ENCODE measurements at places on chromosomes 16 and 17. TPM values are rescaled to one million over a fixed set of nuclear protein-coding genes. Genes with fewer than 3 reads are reported as not detected.

The APOBR gene
- total RNA-seq: 11.0 TPM

The CD300E gene
- 0.73 TPM for total RNA-seq

The TBC1D26 gene
- total RNA-seq: 0.47 TPM

The ASPA gene
- total RNA-seq: 15.3 TPM

The FNDC8 gene
- total RNA-seq: not detected

The CCL16 gene
- total RNA-seq: 1.6 TPM

The REXO5 gene
- 2.4 TPM for total RNA-seq

The NR1D1 gene
- 26.0 TPM for total RNA-seq

The SLC9A5 gene
- total RNA-seq: 0.86 TPM

The AURKB gene
- total RNA-seq: 1.9 TPM

The NT5C3B gene
- 36.3 TPM for total RNA-seq

The MFSD6L gene
- 4.1 TPM for total RNA-seq

The NEK8 gene
- total RNA-seq: 14.9 TPM

The SLC12A3 gene
- not detected for total RNA-seq

The FSCN2 gene
- total RNA-seq: 4.2 TPM

The WFDC1 gene
- total RNA-seq: 63.5 TPM

The RHBDL3 gene
- total RNA-seq: 0.99 TPM

The PRRT2 gene
- total RNA-seq: 10.6 TPM

The PYDC1 gene
- not detected for total RNA-seq

The DNAI2 gene
- total RNA-seq: not detected

The GRN gene
- total RNA-seq: 341 TPM

The PRPF8 gene
- 396 TPM for total RNA-seq

The CORO6 gene
- total RNA-seq: 23.3 TPM

The ABCC12 gene
- not detected for total RNA-seq

The CHST4 gene
- total RNA-seq: 0.16 TPM

The DNAH9 gene
- 1.7 TPM for total RNA-seq

The SOST gene
- total RNA-seq: not detected

The KCNJ16 gene
- total RNA-seq: not detected

The CACNA1H gene
- 24.4 TPM for total RNA-seq

The ZNF286A gene
- total RNA-seq: 14.2 TPM

The PIPOX gene
- total RNA-seq: 2.8 TPM

The PABPN1L gene
- total RNA-seq: not detected

The RND2 gene
- 3.0 TPM for total RNA-seq

Measured in ureter (tissue), 1 donor.